ENCODE measurements at places on chromosomes 16 and 17.
A peak's percentile ranks its signal among the peaks of the same experiment; 100 is the strongest.

GRCh38 chr16:69483611-69484010, 59.2 kb downstream of the CYB5B start:
- DNase-seq: no peak

GRCh38 chr17:36937959-36938565, 787 bp downstream of the LHX1 start:
- DNase-seq: no peak

DNA sequence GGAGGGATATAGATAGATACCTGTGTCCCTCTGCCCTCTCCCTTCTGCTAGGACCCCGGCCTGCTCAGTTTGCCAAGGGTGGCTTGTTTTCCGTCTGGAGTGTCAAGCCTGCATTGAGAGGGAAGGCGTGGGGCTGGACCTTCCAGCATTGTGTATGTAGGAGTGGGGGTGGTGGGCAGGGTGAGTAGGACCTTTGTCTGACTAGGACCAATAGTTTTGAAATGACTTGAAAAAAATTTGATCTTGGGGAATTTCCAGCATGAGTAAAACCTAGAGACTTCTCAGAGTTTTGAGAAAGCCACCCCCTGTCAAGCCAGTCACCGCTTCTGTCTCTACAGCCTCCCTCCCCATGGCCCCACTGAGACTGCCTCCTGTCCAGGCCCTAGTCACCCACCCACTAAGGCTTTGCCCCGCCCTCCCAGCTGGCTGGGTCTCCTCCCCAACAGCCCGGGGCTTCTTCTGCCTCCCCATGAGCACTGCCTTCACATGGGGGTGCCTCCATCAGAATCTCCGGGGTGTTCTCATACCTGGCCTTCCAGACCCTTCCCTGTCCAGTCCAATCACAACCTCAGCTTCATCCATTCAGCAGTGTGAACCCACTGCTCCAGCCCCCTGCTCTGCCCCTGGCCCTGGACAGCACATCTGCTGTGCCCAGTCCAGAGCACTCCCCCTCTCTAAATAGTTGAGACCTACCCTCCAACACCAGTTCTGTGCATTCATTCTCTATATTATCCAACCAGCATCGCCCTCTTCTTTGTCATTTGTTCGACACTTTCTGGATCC, 207.0 kb downstream of the MSI2 start:
- peak; percentile 91 for DNase-seq

GRCh38 chr16:734208-734980, 6.4 kb downstream of the CIAO3 start:
- DNase-seq: no peak

- no peak for DNase-seq
Observed at GRCh38 chr17:8190506-8190905, 526 bp upstream of the BORCS6 start.

GRCh38 chr17:47694581-47695428, 844 bp downstream of the TBKBP1 start:
- DNase-seq: peak; percentile 70

GRCh38 chr16:24639769-24640168, 89.7 kb upstream of the TNRC6A start:
- DNase-seq: no peak

- DNase-seq: no peak
Observed at GRCh38 chr17:42174126-42174783, 6.7 kb downstream of the KCNH4 start.

DNA sequence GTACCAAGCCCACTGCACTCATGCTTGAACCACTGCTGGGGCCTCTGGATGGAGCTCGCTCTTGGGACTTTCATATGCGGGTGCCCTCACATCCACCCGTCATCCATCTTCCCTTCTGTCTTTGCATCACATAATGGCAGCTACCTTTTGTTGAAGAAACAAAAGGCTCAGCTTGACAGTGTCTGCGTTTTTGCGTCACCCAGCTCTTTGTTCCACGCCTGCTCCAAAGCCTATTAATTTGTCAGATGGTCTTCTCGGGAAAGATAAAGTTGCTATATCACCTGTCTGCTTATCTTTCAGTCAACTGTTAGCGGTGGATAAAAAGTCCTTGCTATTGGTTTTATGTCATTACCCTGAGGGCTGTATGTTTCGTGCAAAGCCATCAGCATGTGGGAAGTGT, 18.1 kb upstream of the BCO1 start:
- DNase-seq: no peak

- DNase-seq: no peak
Observed at GRCh38 chr16:17362946-17363345, 107.8 kb downstream of the XYLT1 start.

- DNase-seq: no peak
Observed at GRCh38 chr17:53949473-53950090, 126.9 kb downstream of the KIF2B start.

- DNase-seq: no peak
Observed at GRCh38 chr16:27275394-27275793, 6.8 kb upstream of the NSMCE1 start.

GRCh38 chr17:16947470-16947869, 24.4 kb downstream of the TNFRSF13B start:
- DNase-seq: no peak

GRCh38 chr17:62617894-62618472, 9.5 kb upstream of the MRC2 start:
- no peak for DNase-seq

DNA sequence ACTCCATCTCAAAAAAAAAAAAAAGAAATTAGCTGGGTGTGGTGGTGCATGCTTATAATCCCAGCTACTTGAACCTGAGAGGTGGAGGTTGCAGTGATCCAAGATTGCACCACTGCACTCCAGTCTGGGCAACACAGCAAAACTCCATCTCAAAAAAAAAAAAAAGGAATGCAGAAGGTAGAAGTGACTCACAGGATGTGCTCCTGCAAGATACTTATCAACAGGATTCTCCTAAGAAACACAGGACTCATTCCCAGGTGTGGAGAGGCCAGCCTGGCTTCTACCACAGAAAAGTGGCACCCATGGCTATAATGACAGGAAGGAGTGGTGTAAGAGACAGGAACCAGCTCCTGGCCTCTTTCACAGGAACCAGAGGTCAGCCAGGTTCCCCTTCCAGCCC, 13.8 kb downstream of the ELMO3 start:
- no peak for DNase-seq

- peak; percentile 48 for DNase-seq
Observed at GRCh38 chr16:14193316-14193871, 122.3 kb downstream of the MRTFB start.

- no peak for DNase-seq
Observed at GRCh38 chr17:82023447-82024241, 539 bp downstream of the LRRC45 start.

GRCh38 chr17:37741341-37742115, 3.3 kb downstream of the HNF1B start:
- DNase-seq: no peak
